ENCODE measurements at places on chromosomes 12 and 14.

DNA sequence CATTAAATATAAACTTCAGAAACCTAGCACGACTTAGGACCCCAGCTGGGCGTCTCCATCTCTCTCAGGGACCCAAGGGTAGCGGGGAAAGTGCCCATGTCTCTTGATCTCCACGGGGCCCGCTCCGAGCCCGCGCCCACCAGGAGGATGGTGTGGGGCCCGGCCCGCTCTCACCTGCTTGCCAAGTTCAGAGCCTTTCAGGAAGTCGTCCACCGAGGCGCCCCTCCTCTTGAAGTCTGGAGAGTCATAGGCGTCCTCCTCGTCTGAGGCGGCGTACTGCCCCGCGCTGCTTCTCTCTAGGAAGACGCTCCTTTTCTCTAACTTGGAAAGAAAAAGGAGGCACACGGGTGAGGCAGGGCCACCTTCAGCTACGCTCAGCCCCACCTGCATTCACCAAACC, 96.9 kb downstream of the PIWIL1 start:
- DNase-seq = no peak

DNA sequence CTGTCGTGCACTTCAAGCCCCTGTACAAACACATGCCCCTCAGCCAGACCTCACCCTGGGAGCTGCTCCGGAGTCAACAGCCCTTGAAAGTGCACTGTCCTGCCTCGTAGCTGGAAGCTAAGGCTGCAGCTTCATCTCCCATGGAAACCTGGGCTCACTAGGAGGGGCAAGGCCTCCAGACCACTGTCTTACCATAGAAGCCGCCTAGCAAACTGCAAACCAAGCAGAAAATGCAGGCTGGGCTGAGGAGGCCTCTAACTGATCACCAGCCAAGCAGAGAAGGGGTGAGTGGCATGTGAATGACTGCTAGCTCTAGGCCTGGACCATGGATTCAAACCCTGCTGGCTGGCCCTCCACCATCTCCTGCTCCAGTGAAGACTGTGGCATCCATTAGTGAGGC, 340.2 kb downstream of the CACNA1C start:
- DNase-seq = no peak

GRCh38 chr14:64736271-64737169, 32.3 kb downstream of the PLEKHG3 start:
- DNase-seq = no peak

DNA sequence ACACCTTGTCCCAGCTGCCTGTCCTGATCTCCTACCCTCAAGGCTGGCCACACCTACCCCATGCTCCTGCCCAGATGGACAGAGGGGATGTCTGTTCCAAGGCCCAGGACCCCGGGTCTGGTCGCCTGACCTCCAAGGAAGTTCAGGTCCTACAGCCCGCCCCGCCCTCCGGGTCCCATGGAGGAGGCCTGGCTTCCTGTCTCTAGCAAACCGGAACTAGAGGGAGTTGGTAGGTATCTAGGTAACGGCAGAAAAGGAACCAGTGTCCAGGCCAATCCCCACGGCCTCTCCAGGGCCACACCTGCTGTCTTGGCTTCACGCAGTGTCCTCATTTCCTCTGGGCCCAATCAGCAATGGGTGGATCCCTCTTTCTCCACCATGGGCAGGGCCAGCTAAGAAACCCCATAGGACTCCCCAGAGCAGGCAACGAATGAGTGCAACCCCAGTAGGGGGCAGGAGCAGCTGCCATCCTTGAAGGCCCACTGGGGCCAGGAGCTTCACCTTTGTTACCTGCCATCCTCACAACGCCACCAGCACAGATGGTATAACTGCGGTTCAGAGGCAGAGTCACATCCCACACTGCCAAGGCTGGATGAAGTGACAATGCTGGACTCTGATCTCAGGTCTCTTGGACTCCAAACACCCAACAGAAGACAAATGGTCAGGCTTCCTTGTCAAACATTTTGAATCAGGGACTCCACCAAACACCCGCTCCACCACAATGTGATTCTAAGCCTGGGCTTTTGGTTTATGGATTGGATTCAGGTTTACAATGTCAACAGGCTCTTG, 25.1 kb upstream of the RPLP0 start:
- DNase-seq = no peak

GRCh38 chr14:52473557-52473956, 78.7 kb downstream of the TXNDC16 start:
- DNase-seq = no peak

- DNase-seq = no peak
Observed at GRCh38 chr14:93712838-93713724, 75.2 kb downstream of the PRIMA1 start.

- DNase-seq = no peak
Observed at GRCh38 chr12:46814143-46814542, 11.7 kb downstream of the SLC38A4 start.
